ENCODE measurements at places on chromosomes 7 and 10.

GRCh38 chr10:92692697-92693533 lies 3.2 kb downstream of the HHEX start:
- no peak for DNase-seq

GRCh38 chr10:106830006-106830405 lies 334.5 kb downstream of the SORCS1 start:
- no peak for DNase-seq

DNA sequence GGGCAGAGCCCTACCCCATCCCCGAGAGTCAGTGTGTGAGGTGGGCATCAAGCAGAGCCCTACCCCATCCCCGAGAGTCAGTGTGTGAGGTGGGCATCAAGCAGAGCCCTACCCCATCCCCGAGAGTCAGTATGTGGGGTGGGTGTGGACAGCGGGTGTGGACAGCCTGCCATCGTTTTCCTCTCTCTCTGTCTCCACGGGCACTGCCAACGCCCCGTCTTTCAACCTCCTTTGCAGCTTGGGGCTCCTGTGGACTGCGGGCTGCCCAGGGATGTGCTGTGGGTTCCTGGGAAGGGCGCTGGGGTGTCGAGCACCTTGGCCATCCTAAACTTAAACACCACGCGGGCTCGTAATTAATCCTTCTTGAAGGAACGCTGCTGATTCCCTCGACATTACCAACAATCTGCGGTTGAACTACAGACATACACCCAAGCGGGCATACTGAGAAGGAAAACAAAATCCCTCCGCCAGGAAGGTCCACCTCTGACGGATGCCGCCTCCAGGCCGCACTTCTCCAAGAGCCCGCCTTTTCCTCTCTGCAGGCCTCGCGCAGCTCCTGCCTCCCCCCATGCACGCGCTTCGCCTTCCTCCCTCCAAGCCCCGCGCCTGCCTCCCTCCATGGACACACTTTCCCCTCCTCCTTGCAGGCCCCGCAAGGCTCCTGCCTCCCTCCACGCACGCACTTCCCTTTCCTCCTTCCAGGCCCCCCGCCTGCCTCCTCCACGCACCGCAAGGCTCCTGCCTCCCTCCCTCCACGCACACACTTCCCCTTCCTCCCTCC lies 65.1 kb downstream of the ADARB2 start:
- no peak for DNase-seq

DNA sequence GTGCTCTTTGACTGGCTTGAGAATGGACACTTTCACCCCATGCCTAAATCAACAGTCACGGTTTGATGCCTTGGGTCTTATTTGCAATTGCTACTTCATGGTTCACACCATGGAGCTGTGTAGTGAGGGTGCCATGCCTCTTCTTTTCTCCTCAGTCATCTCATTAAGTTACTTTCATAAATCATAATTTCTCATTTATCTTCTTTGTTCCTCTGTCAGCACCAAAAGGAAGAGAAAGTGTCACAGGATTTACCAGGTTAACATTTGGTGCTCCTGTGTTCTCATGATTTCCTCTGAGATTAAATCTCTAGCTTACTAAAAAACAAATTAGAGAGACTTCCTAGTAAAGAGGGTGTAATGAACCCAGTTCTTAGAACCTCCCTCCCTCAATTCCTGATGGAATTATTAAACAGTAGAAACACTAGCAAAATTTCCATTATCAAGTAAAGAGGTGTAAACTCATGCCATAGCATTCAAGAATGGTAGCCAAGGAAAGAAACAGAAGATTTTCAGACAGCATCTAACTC lies 75.7 kb downstream of the RAMP3 start:
- DNase-seq: no peak

GRCh38 chr10:111017098-111017497 lies 59.7 kb upstream of the ADRA2A start:
- DNase-seq: no peak

DNA sequence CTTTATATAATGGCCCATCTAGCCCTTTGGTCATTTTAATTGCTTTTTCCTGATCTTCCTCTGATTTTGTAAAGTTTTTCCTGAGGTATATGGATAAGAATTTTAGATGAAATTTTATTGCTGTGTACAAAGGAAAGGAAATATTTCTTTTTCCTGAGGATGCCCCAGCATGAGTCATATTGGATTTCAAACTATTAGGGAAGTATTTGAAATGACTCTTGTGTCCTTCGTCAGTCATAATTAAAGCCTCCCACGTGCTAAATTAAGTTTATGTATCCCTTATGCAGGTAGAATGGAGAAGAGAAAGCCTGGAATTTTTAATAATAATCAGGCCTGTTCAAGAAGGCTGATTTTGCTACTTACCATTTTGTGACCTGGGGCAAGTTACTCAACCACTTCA lies 82.6 kb upstream of the GLI3 start:
- no peak for DNase-seq

GRCh38 chr7:104572554-104572953 lies 244.2 kb downstream of the LHFPL3 start:
- no peak for DNase-seq

GRCh38 chr10:32893434-32893833 lies 64.6 kb downstream of the ITGB1 start:
- DNase-seq: no peak

- no peak for DNase-seq
Observed at GRCh38 chr10:95276367-95277200, 14.2 kb downstream of the PDLIM1 start.

DNA sequence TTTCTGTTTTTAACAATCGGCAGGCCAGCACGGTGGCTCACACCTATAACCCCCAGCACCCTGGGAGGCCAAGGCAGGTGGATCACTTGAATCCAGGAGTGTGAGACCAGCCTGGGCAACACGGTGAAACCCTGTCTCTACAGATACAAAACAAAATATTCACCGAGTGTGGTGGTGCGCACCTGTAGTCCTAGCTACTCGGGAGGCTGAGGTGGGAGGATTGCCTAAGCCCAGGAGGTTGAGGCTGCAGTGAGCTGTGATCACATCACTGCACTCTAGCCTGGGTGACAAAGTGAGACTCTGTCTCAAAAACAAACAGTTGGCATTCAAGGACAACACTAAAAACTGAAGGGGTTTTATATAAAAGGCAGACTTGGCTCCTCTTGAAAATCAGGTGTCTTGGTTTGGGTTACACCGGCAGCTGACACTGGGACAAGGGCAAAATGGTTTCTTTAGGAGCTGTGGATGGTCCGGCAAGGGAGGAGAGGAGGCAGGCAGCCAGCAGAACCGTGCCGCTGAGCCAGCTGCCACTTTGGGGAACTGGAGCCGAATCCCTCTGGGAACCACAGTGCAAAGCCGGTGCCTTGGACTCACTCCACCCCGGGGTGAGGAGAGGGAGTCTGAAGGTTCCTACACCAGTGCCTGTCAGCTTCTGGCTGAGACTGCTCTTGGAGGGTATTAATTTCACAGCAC lies 52.6 kb downstream of the CHST3 start:
- no peak for DNase-seq

GRCh38 chr10:93152136-93152535 lies 78.4 kb downstream of the CYP26A1 start:
- no peak for DNase-seq

- no peak for DNase-seq
Observed at GRCh38 chr7:12711124-12711523, 23.7 kb downstream of the ARL4A start.

GRCh38 chr10:72068901-72069446 lies 19.4 kb downstream of the SPOCK2 start:
- no peak for DNase-seq

DNA sequence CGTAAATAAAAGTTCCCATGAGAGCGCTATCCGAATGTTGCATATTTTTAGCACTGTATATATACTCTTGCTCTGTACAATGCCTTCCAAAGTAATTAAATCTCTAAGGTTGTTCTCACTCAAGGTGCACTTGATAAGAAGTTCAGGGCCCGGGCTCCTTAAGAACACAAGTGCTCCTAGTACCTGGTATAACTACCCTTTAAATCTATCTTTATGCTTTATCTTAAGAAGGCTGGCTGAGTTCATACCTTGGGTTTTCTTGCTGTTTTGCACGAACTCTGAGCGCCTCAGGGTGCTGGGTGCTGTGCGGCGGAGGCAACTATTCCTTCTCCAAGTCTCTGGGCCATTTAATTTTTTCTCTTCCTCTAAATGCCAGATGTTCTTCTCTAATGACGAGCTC lies 80.4 kb downstream of the DNMBP start:
- DNase-seq: no peak

DNA sequence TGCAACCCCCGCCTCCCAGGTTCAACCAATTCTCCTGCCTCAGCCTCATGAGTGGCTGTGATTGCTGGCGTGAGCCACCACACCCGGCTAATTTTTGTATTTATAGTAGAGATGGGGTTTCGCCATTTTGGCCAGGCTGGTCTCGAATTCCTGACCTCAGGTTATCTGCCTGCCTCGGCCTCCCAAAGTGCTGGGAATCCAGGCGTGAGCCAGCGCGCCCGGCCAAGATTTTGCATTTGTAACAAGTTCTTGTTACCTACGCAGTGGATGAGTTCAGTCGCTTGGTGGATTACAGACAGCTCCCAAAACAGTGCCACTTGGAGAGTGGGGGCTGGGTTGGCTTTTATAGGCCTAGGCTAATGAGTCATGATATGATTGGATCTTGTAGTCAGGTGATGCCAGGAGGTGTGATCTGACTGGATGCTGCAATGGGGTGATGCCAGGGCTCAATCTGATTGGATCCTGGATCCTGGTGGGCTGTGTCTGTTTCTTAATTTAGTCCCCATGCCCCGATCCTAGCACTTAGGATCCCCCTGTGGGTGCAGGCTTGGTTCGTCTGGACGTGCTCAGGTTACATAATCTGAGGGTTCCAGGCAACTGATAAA lies 20.3 kb downstream of the SBDS start:
- DNase-seq: no peak

- no peak for DNase-seq
Observed at GRCh38 chr7:29319719-29320521, 125.3 kb downstream of the CHN2 start.

- DNase-seq: no peak
Observed at GRCh38 chr7:49878089-49878488, 104.7 kb downstream of the VWC2 start.

DNA sequence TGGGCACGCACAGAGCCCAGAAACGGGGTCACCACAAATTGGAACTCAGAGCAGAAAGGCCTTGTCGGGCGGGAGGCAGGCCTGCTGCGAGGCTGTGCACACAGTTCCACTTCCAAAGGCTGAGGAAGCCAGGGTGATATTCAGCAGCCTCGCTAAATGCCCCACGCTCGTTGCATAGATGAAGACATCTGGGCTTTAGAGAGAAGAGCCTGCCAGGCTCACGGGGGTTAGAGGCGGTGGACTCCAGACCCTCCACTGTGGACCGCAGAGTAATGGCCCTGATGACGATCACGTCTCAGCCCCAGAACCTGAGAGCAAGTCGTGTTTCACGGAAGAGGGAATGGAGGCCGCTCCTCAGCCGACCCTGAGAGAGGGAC lies 104.2 kb downstream of the DNAJB6 start:
- DNase-seq: no peak

DNA sequence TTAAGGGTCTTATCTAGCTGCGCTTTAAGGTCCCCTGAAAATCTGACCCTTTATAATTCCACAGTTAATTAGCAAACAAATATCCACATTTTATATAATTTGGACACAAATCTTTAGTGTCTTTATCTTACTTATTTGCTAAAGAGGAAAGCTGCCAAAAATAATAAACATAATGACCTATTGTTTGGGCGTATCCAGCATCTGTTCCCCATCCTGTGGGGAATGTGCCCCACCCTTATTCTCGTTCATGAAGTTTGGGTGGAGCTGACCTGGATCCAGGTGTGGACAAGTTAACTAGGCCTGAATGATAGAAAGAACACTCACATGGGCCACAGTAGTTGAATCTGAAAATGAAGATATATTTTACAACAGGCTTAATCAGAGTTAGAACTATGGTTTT lies 218.3 kb downstream of the CRPPA start:
- no peak for DNase-seq

DNA sequence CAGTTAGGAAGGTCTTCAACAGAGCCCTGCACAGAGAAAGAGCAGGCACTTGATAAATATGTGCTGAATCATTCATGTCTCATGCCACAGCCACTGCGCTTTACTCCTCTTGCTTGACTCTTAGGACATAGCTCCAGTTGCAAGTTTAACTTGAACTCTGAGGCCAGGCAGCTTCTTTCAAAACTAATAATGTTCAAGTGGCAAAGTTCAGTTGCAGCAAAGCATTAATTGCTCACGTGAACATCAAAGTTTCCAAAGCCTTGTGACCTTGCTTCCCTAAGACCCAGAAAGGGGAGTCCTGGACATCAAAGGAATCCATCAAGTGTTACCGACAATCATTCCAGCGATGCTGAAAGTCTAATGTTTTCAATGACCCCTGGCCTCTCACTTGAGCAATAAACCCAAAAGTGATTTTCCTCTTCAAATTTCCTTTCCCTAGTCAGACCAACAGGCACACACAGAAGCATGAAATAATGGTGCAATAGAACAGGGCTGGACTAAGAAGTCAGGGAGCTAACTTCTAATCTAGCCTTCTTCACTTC lies 21.8 kb upstream of the TECTB start:
- DNase-seq: no peak

DNA sequence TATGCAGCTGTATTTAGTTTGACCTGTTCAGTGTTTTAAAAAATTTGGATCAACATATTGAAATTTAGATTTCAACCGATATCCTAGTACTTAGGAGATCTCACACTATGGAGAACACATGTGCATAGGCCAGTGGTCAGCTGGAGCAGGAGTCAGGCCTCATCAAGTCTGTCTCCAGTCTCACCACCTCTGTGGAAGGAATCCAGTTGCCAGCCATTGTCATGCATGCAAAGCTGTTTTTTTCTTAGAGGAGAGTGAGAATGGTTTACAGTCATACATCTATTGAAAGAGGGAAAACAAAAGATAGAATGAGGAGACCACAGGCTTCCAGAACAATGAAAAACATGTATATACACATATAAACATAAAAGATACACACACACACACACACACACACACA lies 7.6 kb upstream of the CLEC5A start:
- no peak for DNase-seq

DNA sequence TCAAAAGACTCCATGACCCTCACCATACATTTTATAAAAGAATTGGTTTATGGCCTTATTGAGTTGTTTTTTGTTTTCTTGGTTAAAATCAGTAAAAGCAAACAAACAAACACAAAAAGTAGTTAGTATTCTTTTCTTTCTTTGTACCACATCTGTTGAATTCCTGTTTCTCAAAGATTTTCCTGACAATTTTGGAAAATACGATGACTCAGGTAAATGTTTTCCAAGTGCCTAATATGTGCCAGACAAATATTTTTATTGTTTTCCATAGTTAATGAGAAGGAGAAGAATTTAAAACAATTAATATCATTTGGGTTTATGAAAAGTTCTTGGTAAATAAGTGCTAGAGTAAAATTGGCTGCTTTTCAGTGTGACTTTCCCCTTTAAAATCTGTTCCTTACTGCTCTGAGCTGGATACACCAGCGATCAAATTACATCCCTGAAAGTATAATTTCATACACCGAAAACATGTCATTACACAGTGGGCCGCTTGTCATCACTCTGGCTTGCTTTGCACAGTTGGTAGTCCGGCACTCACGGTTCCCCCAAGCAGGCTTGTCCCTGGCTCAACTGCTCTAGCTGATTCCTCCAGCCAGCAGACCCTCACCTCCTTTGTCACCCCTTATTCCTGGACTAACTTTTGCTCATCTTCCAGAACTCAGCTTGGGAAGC lies 80.5 kb downstream of the TBXAS1 start:
- no peak for DNase-seq

GRCh38 chr10:123327896-123328295 lies 173.7 kb downstream of the BUB3 start:
- DNase-seq: no peak
